Activated B cell treated with CpG ODN at 0.5 μM for 24 hours (primary cell): ENCODE measurements at places on chromosomes 6 and 20. TPM values are rescaled to one million over a fixed set of nuclear protein-coding genes. Genes with fewer than 3 reads are reported as not detected.

The BPIFA1 gene
- total RNA-seq, result not detected in 2 replicates

The COL19A1 gene
- 41.9 and 54.4 TPM in 2 replicates for total RNA-seq

The SAPCD1 gene
- total RNA-seq, result 7.7 and 9.0 TPM in 2 replicates

The RIMS4 gene
- total RNA-seq, result not detected in 2 replicates

The THBS2 gene
- total RNA-seq, result not detected in 2 replicates

The ZNF334 gene
- 0.27 and 0.39 TPM in 2 replicates for total RNA-seq

The CST2 gene
- not detected in 2 replicates for total RNA-seq

The IYD gene
- not detected in 2 replicates for total RNA-seq

The ECT2L gene
- not detected in 2 replicates for total RNA-seq

The HLA-F gene
- 726 and 736 TPM in 2 replicates for total RNA-seq

The MAS1 gene
- not detected in 2 replicates for total RNA-seq

The RNF217 gene
- not detected in 2 replicates for total RNA-seq

The CCN6 gene
- total RNA-seq, result not detected in 2 replicates

GRCh38 chr6:127845242-127845641 is 55.6 kb downstream of the THEMIS start:
- no peak overlapping the region for H3K4me3 ChIP-seq
- H3K4me1 ChIP-seq, result no peaks in the 10 kb centered on the region
- H3K27me3 ChIP-seq, result no peaks in the 10 kb centered on the region
- no peak for DNase-seq

GRCh38 chr6:152124429-152125074 is 317.1 kb downstream of the ESR1 start:
- no peak overlapping the region for H3K4me3 ChIP-seq
- no peaks in the 10 kb centered on the region for H3K4me1 ChIP-seq
- no peak for DNase-seq

GRCh38 chr6:166864333-166864732 is 92.0 kb downstream of the RNASET2 start:
- DNase-seq, result no peak
- no peak overlapping the region for H3K27ac ChIP-seq
- H3K4me3 ChIP-seq, result no peak overlapping the region
- H3K36me3 ChIP-seq, result no peaks in the 10 kb centered on the region

DNA sequence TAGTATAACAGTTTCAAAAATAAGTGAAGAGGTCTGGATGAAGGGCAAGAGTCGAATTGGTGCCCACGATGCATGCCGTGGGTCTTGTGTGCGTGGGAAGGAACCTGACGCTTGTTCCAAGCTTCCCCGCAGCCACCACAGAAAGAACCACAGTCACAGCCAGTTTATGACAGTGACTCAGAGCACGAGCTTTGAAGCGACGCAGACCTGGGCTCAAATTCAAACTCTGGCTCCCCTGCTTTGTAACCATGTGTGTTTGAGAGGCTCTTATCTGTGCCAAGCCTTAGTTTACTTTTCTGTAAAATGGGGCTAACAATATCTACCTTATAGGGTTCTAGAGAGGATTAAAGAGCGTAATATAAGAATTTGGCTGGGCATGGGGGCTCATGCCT is 65.5 kb downstream of the SYNJ2 start:
- no peak overlapping the region for H3K27ac ChIP-seq
- no peaks in the 10 kb centered on the region for H3K27me3 ChIP-seq
- H3K4me3 ChIP-seq, result no peak overlapping the region
- DNase-seq, result no peak
- H3K4me1 ChIP-seq, result no peaks in the 10 kb centered on the region

DNA sequence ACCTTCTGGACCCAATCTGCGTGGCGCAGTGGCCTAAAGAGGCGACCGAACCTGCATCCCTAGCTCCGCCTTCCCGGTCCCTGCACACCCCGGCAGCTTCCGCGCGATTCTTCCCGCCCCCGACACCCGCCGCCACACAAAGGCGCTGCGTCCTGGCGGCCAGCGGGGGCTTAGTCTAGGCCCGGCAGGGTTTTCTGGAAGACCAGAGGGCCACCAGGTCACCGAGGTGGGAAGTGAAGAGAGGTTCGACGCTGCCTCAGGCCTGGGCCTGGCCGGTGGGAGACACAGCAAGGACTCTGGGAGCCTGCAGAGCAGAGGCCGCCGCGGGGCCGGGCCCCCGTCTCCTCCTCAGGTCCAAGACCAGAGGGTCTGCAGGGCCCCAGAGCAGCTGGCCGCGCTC is 154.9 kb downstream of the OR2B2 start:
- peaks cover 45% of the 10 kb centered on the region for H3K4me1 ChIP-seq
- peak overlapping the region; percentile 72 for H3K4me3 ChIP-seq
- H3K27ac ChIP-seq, result no peak overlapping the region
- no peaks in the 10 kb centered on the region for H3K27me3 ChIP-seq

- H3K4me1 ChIP-seq, result no peaks in the 10 kb centered on the region
- H3K27me3 ChIP-seq, result no peaks in the 10 kb centered on the region
- no peak for DNase-seq
- H3K27ac ChIP-seq, result no peak overlapping the region
Observed at GRCh38 chr6:22737331-22737730, 168.0 kb downstream of the HDGFL1 start.

DNA sequence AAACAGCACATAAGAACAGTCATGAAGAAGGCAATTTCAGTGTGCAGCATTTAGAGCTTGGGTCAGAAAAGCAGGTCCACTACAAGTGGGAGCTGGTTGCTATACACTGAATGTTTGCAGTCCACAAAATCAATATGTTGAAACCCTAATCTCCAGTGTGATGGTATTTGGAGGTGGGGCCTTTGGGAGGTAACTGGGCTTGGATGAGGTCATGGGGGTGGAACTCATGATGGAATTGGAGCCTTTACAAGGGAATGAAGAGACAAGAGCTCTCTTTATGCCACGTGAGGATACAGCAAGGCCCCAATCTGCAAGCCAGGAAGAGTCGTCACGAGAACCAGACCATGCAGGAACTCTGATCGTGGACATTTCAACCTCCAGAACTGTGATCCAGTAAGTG is 216.7 kb upstream of the SLC35B3 start:
- H3K36me3 ChIP-seq, result no peaks in the 10 kb centered on the region
- H3K4me3 ChIP-seq, result no peak overlapping the region
- H3K27ac ChIP-seq, result no peak overlapping the region
- no peaks in the 10 kb centered on the region for H3K4me1 ChIP-seq
- no peaks in the 10 kb centered on the region for H3K27me3 ChIP-seq

GRCh38 chr6:166512567-166512966 is 73.9 kb downstream of the RAMACL start:
- no peak for DNase-seq
- H3K27ac ChIP-seq, result peak overlapping the region; percentile 66
- peaks cover 20% of the 10 kb centered on the region for H3K4me1 ChIP-seq

- H3K4me1 ChIP-seq, result peaks cover 11% of the 10 kb centered on the region
- H3K27ac ChIP-seq, result no peak overlapping the region
- no peak for DNase-seq
Observed at GRCh38 chr20:63457737-63458136, 14.7 kb downstream of the KCNQ2 start.

DNA sequence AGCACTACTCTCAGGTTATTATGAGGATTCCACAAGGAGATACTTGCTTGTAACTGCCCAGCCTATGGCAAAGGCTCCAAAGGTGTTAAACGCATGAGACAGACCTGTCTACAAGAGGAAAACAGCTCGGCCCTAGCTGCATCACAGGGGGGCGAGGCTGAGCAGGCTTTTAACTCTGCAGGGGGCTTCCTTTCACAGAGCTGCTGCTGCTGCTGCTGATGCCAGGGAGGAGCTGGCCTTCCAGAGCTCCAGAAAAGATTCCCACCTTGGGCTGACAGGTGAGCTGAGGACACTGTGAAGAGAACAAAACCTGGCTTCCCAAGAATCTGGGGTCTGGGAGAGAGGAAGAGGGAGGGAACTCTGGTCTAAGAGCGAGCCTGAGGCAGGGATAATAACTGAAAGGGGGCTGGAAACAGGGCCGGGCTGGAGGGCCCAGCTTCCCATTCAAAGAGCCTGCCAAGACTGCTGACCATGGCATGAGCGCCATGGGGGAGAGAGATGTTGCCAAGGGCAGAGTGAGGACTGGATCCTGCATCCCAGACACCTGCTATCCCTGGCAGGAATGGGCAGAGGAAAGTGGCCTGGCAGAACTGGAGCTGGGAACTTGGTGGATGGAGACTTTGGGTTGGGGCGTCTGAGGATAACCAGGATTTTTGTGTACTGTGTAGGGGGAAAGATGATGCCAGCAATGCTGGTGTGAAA is 211.1 kb upstream of the LRFN2 start:
- no peaks in the 10 kb centered on the region for H3K4me1 ChIP-seq
- no peaks in the 10 kb centered on the region for H3K36me3 ChIP-seq
- H3K4me3 ChIP-seq, result no peak overlapping the region
- DNase-seq, result no peak
- H3K27ac ChIP-seq, result no peak overlapping the region
- peaks cover 6% of the 10 kb centered on the region for H3K27me3 ChIP-seq

- DNase-seq, result no peak
- H3K36me3 ChIP-seq, result peaks cover 32% of the 10 kb centered on the region
- H3K4me3 ChIP-seq, result no peak overlapping the region
- no peak overlapping the region for H3K27ac ChIP-seq
- H3K4me1 ChIP-seq, result peaks cover 13% of the 10 kb centered on the region
Observed at GRCh38 chr20:64036346-64037198, 590 bp downstream of the C20orf204 start.

DNA sequence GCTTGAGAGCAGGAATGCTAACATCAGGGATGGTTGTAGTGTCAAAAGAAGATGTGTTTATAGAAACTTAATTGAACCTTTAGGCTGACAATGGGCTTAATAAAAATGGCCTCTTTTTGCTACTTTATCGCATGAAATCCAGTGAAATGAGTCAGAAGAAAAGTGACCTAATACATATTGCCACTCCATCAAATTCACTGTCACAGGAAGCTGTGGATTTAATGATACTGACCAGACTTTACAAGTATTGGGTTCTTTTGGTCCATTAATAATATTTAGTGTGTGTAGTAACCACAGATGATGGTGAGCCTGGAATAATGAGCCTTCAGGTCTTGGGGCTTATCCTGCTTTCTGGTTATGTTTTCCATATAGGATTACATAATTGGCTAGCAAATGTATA is 231.8 kb upstream of the GMDS start:
- H3K4me3 ChIP-seq, result no peak overlapping the region
- H3K4me1 ChIP-seq, result no peaks in the 10 kb centered on the region
- no peak overlapping the region for H3K27ac ChIP-seq
- peaks cover 8% of the 10 kb centered on the region for H3K27me3 ChIP-seq
- H3K36me3 ChIP-seq, result no peaks in the 10 kb centered on the region
- DNase-seq, result no peak

DNA sequence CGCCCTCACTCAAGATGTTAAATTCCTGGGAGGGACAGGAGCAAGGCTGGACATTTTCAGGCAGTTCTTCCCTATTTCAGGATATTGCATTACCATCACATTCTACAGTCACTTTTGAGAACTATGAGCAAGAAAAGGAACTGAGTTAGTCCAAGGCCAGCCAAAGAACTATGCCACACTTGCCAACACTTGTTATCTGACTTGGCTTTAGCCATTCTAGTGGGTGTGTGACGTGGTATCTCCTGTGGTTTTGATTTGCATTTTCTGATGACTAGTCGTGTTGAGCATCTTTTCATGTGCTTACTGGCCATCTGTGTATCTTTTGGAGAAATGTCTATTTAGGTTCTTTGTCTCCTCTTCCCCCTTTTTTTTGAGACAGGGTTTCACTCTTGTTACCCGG is 12.0 kb downstream of the XRN2 start:
- no peaks in the 10 kb centered on the region for H3K27me3 ChIP-seq
- peaks cover 17% of the 10 kb centered on the region for H3K36me3 ChIP-seq
- no peak overlapping the region for H3K27ac ChIP-seq
- H3K4me1 ChIP-seq, result peaks cover 74% of the 10 kb centered on the region
- peak overlapping the region; percentile 28 for H3K4me3 ChIP-seq
- no peak for DNase-seq

DNA sequence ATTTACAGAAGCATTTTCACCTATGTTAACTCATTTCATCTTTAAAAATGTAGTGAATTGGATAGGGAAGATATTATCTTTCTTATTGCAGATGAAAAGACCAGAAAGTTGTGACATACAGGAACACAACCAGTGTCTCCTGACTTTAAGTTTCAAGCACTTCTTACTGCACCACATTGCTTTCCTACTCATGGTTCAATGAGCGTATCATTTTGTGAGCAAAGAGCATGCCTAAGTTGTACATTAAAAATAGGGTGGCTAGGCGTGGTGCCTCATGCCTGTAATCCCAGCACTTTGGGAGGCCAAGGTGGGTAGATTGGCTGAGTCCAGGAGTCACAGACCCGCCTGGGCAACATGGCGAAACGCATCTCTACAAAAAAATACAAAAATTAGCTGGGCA is 21.2 kb upstream of the RNGTT start:
- DNase-seq, result no peak
- no peaks in the 10 kb centered on the region for H3K27me3 ChIP-seq
- H3K36me3 ChIP-seq, result no peaks in the 10 kb centered on the region
- H3K4me3 ChIP-seq, result no peak overlapping the region
- H3K27ac ChIP-seq, result no peak overlapping the region
- no peaks in the 10 kb centered on the region for H3K4me1 ChIP-seq

DNA sequence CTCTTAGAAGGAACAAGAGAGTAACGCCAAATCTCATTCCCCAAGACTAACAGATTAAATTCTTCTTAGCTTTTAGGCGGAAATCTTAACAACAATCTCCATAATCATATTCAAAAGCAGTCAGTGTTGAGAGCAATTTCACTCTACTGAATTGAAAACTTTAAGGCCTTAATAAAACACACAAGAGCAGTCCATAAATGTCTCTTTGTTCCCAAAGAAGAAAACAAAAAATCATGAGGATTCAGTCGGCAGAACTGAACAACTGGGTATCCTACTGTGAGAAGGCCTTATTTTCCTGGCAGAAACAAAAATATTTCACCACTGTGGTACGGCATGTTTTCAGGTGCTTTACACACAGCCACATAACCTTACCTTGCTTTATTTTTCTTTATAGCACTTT is 14.4 kb downstream of the ABHD12 start:
- H3K4me1 ChIP-seq, result peaks cover 11% of the 10 kb centered on the region
- H3K27ac ChIP-seq, result no peak overlapping the region
- H3K4me3 ChIP-seq, result no peak overlapping the region
- no peak for DNase-seq
- H3K36me3 ChIP-seq, result peaks cover 2% of the 10 kb centered on the region

GRCh38 chr6:96942676-96943075 is 18.1 kb downstream of the KLHL32 start:
- H3K27ac ChIP-seq, result no peak overlapping the region
- no peak for DNase-seq
- no peaks in the 10 kb centered on the region for H3K36me3 ChIP-seq
- H3K4me3 ChIP-seq, result no peak overlapping the region

- DNase-seq, result no peak
- no peak overlapping the region for H3K27ac ChIP-seq
- H3K27me3 ChIP-seq, result peaks cover 4% of the 10 kb centered on the region
- H3K4me3 ChIP-seq, result no peak overlapping the region
- H3K4me1 ChIP-seq, result peaks cover 3% of the 10 kb centered on the region
- no peaks in the 10 kb centered on the region for H3K36me3 ChIP-seq
Observed at GRCh38 chr6:110322151-110322873, 35.8 kb downstream of the METTL24 start.

GRCh38 chr6:31270788-31271640 is 878 bp downstream of the HLA-C start:
- H3K4me1 ChIP-seq, result peaks cover 65% of the 10 kb centered on the region
- peak overlapping the region; percentile 99 for H3K27ac ChIP-seq
- H3K27me3 ChIP-seq, result no peaks in the 10 kb centered on the region
- peak; percentile 68 for DNase-seq
